Activated gamma-delta T cell (primary cell): ENCODE measurements at places on chromosomes 13 and 19.

GRCh38 chr13:111423168-111423785 lies 102.8 kb downstream of the TEX29 start:
- DNase-seq, result no peak

- DNase-seq, result no peak
Observed at GRCh38 chr13:21895779-21896178, 224.9 kb downstream of the FGF9 start.

GRCh38 chr13:38341149-38341692 lies 8.4 kb upstream of the UFM1 start:
- DNase-seq, result no peak

- DNase-seq, result no peak
Observed at GRCh38 chr13:92379371-92379770, 847.2 kb upstream of the GPC6 start.

DNA sequence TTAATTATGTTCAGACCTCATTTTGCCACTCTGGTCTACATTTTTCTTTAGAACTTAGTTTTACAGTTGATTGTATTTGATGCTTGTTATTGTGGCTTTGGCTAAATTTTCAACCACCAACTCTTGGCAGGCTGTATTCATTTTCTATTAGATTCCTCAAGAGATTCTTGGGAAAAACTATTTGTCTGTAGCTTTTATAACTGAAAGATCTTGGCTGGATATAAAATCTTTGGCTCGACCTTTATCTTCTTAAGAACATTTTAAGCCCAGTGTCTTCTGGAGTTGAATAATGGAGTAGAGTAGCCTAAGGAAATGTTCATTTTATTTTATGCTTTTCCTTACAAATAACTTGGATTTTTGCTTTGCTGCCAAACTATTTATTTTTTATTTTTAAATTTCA lies 848.5 kb downstream of the PCDH17 start:
- no peak for DNase-seq

GRCh38 chr19:4571305-4571917 lies 11.9 kb upstream of the SEMA6B start:
- no peak for DNase-seq

GRCh38 chr19:53927739-53928138 lies 18.7 kb downstream of the CACNG7 start:
- DNase-seq, result no peak

- DNase-seq, result no peak
Observed at GRCh38 chr13:37617173-37617572, 18.6 kb upstream of the POSTN start.

GRCh38 chr13:93226623-93227279 lies at the start of gene GPC6:
TSS of gene GPC6 (plus strand) at chr13:93226807.
- DNase-seq, result no peak

DNA sequence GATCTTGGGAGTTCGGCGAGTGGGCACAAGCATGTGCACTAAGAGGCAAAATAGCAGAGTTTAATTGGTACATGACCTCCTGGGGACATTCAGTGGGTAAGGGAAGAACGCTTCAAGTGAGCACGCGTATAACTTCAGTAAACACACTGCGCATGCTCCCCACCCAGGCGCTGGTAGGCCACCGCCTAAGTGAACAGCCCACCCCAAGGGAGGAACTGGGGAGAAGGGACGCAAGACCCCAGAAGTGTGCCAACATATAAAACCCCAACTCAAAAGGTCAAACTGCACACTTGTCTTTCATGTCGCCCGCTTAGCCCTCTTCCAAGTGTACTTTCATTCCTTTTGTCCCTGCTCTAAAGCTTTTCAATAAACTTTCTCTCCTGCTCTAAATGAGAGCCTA lies 10.5 kb upstream of the NTN5 start:
- DNase-seq, result no peak

GRCh38 chr19:11019824-11020223 lies 59.0 kb downstream of the SMARCA4 start:
- no peak for DNase-seq

GRCh38 chr13:46350003-46350402 lies 37.0 kb downstream of the RUBCNL start:
- DNase-seq, result no peak

- no peak for DNase-seq
Observed at GRCh38 chr19:3932931-3933810, at the start of gene NMRK2. TSS of gene NMRK2 (plus strand) at chr19:3933069. CDS start at chr19:3933672, 603 bp downstream.

DNA sequence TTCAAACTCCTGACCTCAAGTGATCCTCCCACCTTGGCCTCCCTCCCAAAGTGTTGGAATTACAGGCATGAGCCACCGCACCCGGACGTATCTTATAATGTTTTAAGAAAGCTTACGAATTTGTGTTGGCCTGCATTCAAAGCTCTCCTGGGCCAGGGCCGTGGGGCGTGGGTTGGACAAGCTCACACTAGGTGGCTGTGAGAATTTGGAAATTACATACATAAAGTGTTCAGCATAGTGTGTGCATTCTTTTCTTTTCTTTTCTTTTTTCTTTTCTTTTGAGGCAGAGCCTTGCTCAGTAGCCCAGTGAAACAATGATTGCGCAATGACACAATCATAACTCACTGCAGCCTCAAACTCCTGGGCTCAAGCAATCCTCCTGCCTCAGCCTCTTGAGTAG lies 2.6 kb downstream of the ZSWIM4 start:
- DNase-seq, result no peak

DNA sequence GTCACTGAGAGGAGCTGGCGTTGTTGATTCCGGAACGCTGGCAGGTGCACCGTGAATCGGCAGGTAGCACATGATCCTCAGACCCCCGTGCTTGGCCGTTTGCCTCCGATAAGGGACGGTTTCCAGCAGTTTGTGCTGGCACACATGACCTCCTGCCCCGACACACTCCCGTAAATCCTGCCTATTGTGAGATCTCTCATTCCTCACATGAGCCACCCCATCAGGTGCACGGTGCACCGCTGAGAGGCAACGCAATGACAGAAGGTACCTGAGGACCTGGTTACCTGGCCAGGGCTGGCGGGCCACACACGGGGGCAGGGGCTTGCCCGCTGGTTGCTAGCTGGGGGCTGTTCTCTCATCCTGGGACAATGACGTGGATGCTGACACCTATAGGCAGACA lies 2.1 kb upstream of the ADPRHL1 start:
- no peak for DNase-seq

DNA sequence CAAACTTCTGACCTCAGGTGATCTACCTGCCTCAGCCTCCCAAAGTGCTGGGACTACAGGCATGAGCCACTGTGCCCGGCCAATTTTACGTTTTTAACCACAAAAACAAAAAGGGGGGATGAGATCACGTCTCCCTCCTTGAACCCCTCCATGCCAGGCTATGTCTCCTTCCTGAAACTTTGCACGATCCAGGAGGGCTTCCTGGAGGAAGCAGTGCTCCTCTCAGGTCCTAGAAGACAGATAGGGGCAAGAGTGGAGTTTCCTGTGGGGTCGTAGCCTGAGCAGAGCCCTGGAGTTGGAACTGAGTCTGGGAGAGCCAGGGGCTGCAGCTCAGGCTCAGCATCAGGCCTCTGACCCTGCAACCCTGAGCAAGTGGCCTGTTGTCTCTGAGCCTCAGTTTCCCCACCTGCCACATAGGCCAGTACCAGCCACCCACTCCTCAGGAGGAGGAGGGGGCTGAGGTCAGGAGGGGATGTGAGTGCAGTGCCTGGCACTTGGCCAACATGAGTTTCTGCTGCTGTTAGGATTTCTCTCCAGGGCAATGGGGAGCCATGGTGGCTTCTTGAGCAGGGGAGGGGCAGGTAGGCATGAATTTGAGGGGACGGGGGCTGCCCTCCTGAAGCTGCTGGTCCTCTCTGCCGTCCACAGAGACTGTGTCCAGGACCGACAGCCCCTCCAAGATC lies 16.0 kb downstream of the APBA3 start:
- DNase-seq, result no peak

GRCh38 chr13:33636955-33637670 lies 180.8 kb upstream of the RFC3 start:
- no peak for DNase-seq

GRCh38 chr19:18344582-18344950 lies 4.2 kb downstream of the PGPEP1 start:
- no peak for DNase-seq

- DNase-seq, result no peak
Observed at GRCh38 chr13:45607931-45608330, 7.6 kb downstream of the ERICH6B start.

DNA sequence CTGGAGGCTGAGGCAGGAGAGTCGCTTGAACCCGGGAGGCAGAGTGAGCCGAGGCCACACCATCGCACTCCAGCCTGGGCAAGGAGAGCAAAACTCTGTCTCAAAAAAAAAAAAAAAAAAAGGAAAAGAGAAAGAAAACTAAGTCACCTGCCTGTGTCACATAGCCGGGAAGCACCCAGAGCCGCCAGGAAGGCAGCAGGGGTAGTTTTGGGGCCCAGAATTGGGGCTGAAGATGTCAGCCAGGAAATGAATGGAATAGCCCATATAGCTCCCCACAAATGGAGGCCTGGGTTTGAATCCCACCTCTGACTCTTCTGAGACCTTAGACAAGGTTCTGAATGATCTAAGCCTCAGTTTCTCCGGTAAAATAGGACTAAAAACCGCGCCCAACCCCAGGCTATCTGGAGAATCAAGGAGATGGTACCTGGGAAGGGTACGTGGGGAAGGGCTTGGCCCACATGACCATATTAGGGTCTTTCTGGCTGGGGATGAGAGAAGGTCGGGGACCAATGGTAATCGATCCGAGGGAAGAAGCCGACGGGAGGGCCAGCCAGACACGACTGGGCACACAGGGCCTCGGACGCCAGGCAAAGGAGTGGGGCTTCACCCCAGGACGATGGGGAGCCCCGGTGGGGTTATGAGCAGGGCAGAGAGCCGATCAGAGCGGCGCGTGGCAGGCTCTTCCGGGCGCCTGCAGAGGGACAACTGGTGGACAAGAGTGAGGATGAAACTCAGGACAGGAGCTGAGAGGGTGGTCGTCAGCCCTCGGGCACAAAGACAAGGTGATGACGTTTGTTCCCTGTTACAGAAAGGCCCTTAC lies 14.4 kb downstream of the CCDC124 start:
- no peak for DNase-seq

- no peak for DNase-seq
Observed at GRCh38 chr19:46155237-46155636, 7.2 kb downstream of the IGFL2 start.
